Activated CD8-positive, alpha-beta T cell treated with anti-CD3 and anti-CD28 coated beads for 36 hours (primary cell): ENCODE measurements at places on chromosomes 2 and 18. TPM values are rescaled to one million over a fixed set of nuclear protein-coding genes. Genes with fewer than 3 reads are reported as not detected.

DNA sequence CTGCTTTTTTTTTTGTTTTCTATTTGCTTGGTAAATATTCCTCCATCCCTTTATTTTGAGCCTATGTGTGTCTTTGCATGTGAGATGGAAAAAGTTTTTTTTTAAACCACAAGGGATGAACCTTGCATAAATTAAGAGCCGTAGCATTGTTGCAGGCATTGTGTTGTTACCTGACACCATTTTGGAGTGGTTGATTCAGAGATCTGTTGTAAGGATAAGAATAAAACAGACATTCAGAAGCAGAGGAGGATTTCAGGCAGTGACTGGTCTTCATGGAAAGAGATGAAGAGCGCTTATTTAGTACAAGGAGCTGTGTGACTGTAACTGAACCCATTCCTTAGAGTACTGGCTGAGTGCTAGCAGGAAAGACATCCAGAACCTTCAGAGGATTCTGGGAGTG, 101.2 kb downstream of the LTBP1 start:
- H3K4me3 ChIP-seq, result no peak overlapping the region
- no peak for DNase-seq
- H3K27ac ChIP-seq, result no peak overlapping the region
- H3K27me3 ChIP-seq, result peaks cover 4% of the 10 kb centered on the region
- H3K36me3 ChIP-seq, result no peaks in the 10 kb centered on the region

GRCh38 chr2:36889795-36890194, 76.5 kb downstream of the STRN start:
- peaks cover 7% of the 10 kb centered on the region for H3K4me1 ChIP-seq
- peak overlapping the region; percentile 27 for H3K27ac ChIP-seq
- H3K4me3 ChIP-seq, result no peak overlapping the region
- peak; percentile 12 for DNase-seq

GRCh38 chr2:214382229-214382628, 28.6 kb upstream of the VWC2L start:
- H3K4me1 ChIP-seq, result no peaks in the 10 kb centered on the region
- DNase-seq, result no peak
- no peaks in the 10 kb centered on the region for H3K36me3 ChIP-seq

DNA sequence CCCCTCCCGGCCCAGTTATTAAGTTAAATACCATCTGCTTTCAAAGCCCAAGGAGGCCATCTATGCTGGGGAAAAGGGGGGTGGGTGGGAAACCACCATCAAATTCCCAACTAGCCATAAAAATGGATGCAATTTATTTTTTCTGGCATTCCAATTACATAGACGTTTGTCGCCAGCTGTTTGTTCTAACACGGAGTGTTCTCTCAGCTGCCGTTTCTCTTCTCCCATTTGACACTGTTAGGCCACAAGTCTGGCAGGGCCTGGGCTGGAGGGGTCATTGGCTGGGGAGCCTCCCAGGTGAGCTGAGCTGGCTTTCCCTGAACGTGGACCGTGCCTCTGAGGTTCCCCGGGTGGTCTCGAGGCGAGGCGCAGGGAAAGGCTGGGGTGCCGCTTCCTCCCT, 16.6 kb downstream of the ATOH8 start:
- H3K36me3 ChIP-seq, result no peaks in the 10 kb centered on the region
- no peak overlapping the region for H3K27ac ChIP-seq
- no peaks in the 10 kb centered on the region for H3K4me1 ChIP-seq
- H3K27me3 ChIP-seq, result peaks cover 31% of the 10 kb centered on the region
- H3K4me3 ChIP-seq, result no peak overlapping the region
- DNase-seq, result no peak

ZAP70 gene
- total RNA-seq, result 218 TPM

HSPD1 gene
- total RNA-seq, result 1,034 TPM
